Activated CD4-positive, alpha-beta memory T cell treated with anti-CD3 and anti-CD28 coated beads, Interleukin-2, amount 10 ng/mL, durations not matched to agents 7 days and 5 days (primary cell): ENCODE measurements at places on chromosomes 11 and 22. TPM values are rescaled to one million over a fixed set of nuclear protein-coding genes. Genes with fewer than 3 reads are reported as not detected.

The RANBP1 gene
- total RNA-seq = 181 TPM

The RDX gene
- total RNA-seq = 53.5 TPM

The OR5AK2 gene
- not detected for total RNA-seq

The GGTLC3 gene
- total RNA-seq = not detected

The ARHGEF12 gene
- total RNA-seq = 21.5 TPM

The APOC3 gene
- total RNA-seq = not detected

The MAPK11 gene
- total RNA-seq = 14.2 TPM
